ENCODE measurements at places on chromosomes 6 and 20. TPM values are rescaled to one million over a fixed set of nuclear protein-coding genes. Genes with fewer than 3 reads are reported as not detected.

Gene TAP1
- 93.9 TPM for total RNA-seq

Gene ETV7
- total RNA-seq, result 0.33 TPM

Gene KCNK16
- not detected for total RNA-seq

Gene PACRG
- 0.66 TPM for total RNA-seq

Gene ALDH5A1
- total RNA-seq, result 5.0 TPM

Gene POU5F1
- not detected for total RNA-seq

Gene OR2H2
- total RNA-seq, result not detected

Gene PPIL6
- 1.3 TPM for total RNA-seq

Gene RAB44
- 0.22 TPM for total RNA-seq

Gene LY6G6F
- total RNA-seq, result not detected

Gene NINL
- total RNA-seq, result 4.0 TPM

Gene COX4I2
- not detected for total RNA-seq
